Lung (tissue), 17 donors: ENCODE measurements at places on chromosomes 13 and 19. TPM values are rescaled to one million over a fixed set of nuclear protein-coding genes. Genes with fewer than 3 reads are reported as not detected.
A peak's percentile ranks its signal among the peaks of the same experiment; 100 is the strongest.

Gene PPFIA3
- total RNA-seq, result 3.0 TPM

Gene HSPB6
- total RNA-seq, result 44.8 TPM

Gene KDM4B
- 49.5 TPM for total RNA-seq

Gene EBI3
- total RNA-seq, result 5.9 TPM

Gene TMPRSS9
- total RNA-seq, result 0.09 TPM

Gene AMER2
- 2.0 TPM for total RNA-seq

Gene THAP8
- 4.1 TPM for total RNA-seq

Gene BEST2
- not detected for total RNA-seq

Gene CEACAM18
- not detected for total RNA-seq

Gene PSG11
- not detected for total RNA-seq

GRCh38 chr19:58498316-58499020, 13.3 kb downstream of the SLC27A5 start:
- H3K36me3 ChIP-seq, result no peaks in the 10 kb centered on the region
- H3K4me1 ChIP-seq, result no peaks in the 10 kb centered on the region
- H3K27me3 ChIP-seq, result no peaks in the 10 kb centered on the region
- H3K27ac ChIP-seq, result peak overlapping the region; percentile 10
- peak overlapping the region; percentile 45 for H3K4me3 ChIP-seq
- no peak for DNase-seq

GRCh38 chr19:54507824-54508223, 5.2 kb downstream of the LAIR2 start:
- no peaks in the 10 kb centered on the region for H3K36me3 ChIP-seq
- no peaks in the 10 kb centered on the region for H3K4me1 ChIP-seq
- peaks cover 3% of the 10 kb centered on the region for H3K27me3 ChIP-seq
- no peak overlapping the region for H3K4me3 ChIP-seq
- DNase-seq, result no peak

DNA sequence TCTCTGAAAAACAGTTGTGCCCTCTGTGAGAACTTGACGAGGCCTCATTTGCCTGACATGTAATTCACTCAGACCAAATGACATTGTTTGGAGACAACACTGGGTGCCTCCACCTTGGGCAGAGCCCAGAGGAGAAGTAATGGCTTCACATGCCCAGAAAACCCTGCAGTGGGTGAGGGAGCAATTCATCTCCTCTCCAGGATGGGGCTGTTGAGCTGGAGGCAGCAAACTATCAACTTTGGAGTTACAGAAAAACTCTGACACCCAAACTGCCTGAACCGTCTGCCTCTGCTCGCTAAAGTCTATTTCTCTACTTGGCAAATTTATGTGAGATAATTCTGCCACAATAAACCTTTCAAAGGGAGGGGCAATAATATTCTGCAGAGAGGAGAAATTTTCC, 146.9 kb downstream of the DCLK1 start:
- H3K4me3 ChIP-seq, result no peak overlapping the region
- H3K4me1 ChIP-seq, result peaks cover 2% of the 10 kb centered on the region
- H3K27ac ChIP-seq, result no peak overlapping the region
- no peaks in the 10 kb centered on the region for H3K27me3 ChIP-seq

DNA sequence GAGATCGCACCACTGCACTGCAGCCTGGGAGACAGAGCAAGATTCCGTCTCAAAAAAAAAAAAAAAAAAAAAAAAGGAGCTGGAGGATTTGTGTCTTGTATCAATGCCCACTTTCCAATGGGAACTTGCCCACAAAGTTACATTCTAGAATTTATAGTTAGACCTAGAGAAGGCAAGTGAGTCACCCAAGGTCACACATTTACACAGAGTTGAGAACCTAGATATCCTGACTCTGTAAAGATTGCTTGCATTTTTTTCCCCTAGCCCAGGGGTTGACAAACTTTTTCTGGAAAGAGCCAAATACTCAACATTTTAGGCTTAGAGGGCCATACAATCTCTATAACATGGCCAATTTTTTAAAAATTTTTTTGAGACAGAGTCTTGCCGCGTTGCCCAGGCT, 7.7 kb upstream of the BRD4 start:
- no peak overlapping the region for H3K4me3 ChIP-seq
- no peak for DNase-seq
- H3K36me3 ChIP-seq, result no peaks in the 10 kb centered on the region
- H3K27ac ChIP-seq, result no peak overlapping the region
- H3K4me1 ChIP-seq, result no peaks in the 10 kb centered on the region
- no peaks in the 10 kb centered on the region for H3K27me3 ChIP-seq

GRCh38 chr13:23140492-23140891, 40.3 kb upstream of the SGCG start:
- no peaks in the 10 kb centered on the region for H3K27me3 ChIP-seq
- H3K4me1 ChIP-seq, result no peaks in the 10 kb centered on the region
- no peak overlapping the region for H3K27ac ChIP-seq

DNA sequence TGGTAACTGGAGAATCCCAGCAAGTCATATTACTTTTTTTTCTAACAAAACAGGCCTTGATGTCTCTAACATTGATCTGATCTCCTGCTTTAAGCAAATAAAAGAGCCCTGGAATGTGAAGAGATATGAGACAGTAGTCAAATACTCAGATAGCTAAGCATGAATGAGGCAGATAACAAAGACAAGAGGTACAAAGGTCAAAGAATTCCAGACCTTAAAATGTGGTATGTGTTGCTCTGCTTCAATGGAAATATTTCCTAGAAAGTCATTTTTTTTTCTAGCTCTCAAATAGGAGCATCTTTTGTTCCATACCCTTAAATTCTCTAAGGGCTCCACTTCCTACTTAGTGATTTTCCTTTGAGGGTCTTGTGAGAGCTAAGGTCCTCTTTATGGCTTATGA, 54.6 kb downstream of the ZNF254 start:
- H3K4me1 ChIP-seq, result no peaks in the 10 kb centered on the region
- H3K27ac ChIP-seq, result no peak overlapping the region
- H3K27me3 ChIP-seq, result no peaks in the 10 kb centered on the region
- no peaks in the 10 kb centered on the region for H3K36me3 ChIP-seq
- no peak overlapping the region for H3K4me3 ChIP-seq
- no peak for DNase-seq

DNA sequence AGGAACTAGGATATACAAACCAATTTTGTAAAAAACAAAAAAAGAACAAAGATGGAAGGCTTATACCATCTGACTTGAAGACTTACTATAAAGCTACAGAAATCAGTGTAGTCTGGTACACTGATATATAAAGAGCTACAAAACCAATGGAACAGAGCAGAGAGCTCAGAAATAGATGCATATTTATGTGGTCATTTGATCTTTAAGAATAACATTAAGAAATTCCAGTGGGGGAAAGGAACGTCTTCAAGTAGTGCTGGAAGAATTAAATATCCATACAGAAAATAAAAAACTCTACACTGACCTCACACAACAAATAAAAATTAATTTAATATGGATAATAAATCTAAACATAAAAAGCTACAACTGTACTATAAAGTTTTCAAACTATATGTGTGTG, 317.0 kb downstream of the ENOX1 start:
- no peaks in the 10 kb centered on the region for H3K36me3 ChIP-seq
- H3K27ac ChIP-seq, result no peak overlapping the region
- H3K4me1 ChIP-seq, result peaks cover 8% of the 10 kb centered on the region
- no peak for DNase-seq
- no peak overlapping the region for H3K4me3 ChIP-seq

GRCh38 chr13:107736170-107736569, 479.2 kb downstream of the LIG4 start:
- no peaks in the 10 kb centered on the region for H3K4me1 ChIP-seq
- H3K27me3 ChIP-seq, result no peaks in the 10 kb centered on the region
- H3K27ac ChIP-seq, result no peak overlapping the region
- no peak overlapping the region for H3K4me3 ChIP-seq
- no peaks in the 10 kb centered on the region for H3K36me3 ChIP-seq

DNA sequence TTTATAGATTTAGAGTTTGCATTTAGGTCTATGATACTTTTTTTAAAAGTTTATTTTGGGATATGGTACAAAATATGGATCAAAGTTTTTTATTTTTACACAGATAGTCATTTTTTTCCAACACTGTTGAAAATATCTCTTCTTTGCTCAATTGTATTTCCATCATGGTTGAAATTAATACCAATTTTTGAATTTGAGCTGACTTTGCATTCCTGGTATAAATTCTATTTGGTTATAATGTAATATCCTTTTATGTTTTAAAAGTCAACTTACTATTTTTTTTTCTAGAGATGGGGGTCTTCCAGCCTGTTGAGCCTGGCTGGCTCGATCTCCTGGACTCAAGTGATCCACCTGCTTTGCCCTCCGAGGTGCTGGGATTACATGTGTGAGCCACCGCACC, 620.1 kb downstream of the OLFM4 start:
- H3K4me1 ChIP-seq, result no peaks in the 10 kb centered on the region
- no peaks in the 10 kb centered on the region for H3K36me3 ChIP-seq
- no peak for DNase-seq
- no peak overlapping the region for H3K27ac ChIP-seq

GRCh38 chr19:48239120-48239519, 16.6 kb downstream of the CARD8 start:
- H3K36me3 ChIP-seq, result peaks cover 18% of the 10 kb centered on the region
- no peak for DNase-seq
- H3K27ac ChIP-seq, result no peak overlapping the region
- H3K4me1 ChIP-seq, result no peaks in the 10 kb centered on the region
- no peaks in the 10 kb centered on the region for H3K27me3 ChIP-seq

DNA sequence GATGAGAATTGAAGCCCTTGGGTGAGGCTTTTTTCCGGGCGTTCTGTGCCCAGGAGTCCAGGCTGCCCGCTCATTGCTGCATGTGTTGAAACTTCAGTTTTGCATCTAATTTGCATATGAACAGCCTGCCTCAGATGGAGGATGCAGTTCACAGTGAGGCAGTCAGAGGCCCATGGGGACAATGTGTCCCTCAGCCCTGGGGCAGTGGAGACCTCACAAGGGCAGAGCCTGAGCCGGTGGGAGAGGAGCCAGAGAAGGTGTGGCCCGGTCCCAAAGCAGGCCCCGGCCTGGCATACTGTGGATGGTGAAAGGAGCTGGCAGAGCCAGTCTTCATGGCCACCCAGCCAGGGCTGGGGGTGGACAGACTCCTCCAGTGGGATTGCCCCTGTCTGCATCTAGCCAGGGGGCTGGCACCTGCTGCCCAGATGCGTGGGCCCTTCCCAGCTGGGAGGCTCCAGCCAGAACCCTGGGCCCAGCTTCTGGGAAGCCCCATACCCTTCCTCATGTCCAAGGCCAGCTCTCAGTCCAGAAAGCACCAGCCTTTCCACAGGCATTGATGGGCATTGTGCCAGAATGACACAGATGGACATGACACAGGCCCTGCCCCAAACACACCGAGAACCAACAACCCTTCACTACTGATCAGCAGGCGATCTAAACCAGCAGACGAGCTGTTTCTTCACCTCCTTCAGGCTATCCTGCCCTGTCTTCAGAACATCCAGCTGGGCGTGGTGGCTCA, 32.9 kb upstream of the KCTD15 start:
- no peaks in the 10 kb centered on the region for H3K27me3 ChIP-seq
- no peak overlapping the region for H3K27ac ChIP-seq
- no peaks in the 10 kb centered on the region for H3K4me1 ChIP-seq
- no peak overlapping the region for H3K4me3 ChIP-seq

DNA sequence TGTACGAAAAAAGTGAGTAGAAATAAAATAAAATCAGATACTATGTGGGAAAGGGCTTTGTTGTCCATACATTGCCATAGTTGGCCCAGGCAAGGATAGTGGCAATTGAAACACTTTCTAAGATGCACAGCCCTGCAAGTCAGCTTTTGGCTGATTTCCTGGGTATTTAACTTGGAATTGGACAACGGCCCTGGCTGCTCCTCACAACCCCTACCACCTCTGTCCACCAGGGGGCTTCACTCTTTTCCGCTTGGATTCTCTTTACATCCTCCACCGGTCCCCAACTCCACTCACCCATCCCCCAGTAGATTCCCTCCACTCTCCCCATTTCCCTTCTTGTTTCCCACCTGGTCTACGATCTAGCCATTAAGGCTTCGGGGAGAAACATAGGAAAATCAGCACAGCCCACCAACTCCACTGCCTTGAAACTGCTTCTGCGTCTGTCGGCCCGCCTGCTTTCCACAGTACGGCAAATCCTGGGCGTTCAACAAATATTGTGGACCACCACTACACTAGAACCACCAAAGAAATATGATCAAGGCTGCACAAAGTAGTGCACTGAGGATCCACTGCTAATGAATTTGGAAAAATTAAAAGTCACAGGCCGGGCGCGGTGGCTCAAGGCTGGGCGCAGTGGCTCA, 48.6 kb upstream of the GTF3A start:
- no peaks in the 10 kb centered on the region for H3K27me3 ChIP-seq
- no peaks in the 10 kb centered on the region for H3K4me1 ChIP-seq
- peak; percentile 82 for DNase-seq

DNA sequence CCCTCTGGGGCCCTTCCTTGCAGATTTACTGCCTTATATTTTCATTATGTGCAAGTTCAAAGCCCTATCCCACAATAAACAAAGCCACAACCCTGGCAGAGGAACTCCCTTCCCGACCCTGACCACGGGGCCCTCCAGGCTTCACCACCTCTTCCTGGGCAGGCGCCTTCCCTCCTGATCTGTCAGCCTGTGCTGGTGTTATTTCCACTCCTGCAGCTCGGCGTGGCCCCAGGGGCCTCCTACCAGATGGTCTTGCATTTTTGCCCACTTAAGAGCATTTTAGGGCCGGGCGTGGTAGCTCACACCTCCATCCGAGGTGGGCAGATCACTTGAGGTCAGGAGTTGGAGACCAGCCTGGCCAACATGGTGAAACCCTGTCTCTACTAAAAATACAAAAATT, 22.8 kb downstream of the SLC15A1 start:
- no peak for DNase-seq
- H3K27ac ChIP-seq, result no peak overlapping the region
- H3K4me3 ChIP-seq, result no peak overlapping the region
- H3K4me1 ChIP-seq, result no peaks in the 10 kb centered on the region
- H3K27me3 ChIP-seq, result no peaks in the 10 kb centered on the region

GRCh38 chr19:13762635-13763235, 1.6 kb upstream of the MRI1 start:
- no peak overlapping the region for H3K4me3 ChIP-seq
- H3K27me3 ChIP-seq, result no peaks in the 10 kb centered on the region
- no peak for DNase-seq
- H3K27ac ChIP-seq, result no peak overlapping the region

GRCh38 chr13:76222511-76222910, 586.4 kb downstream of the LMO7 start:
- H3K4me3 ChIP-seq, result no peak overlapping the region
- DNase-seq, result no peak
- no peaks in the 10 kb centered on the region for H3K4me1 ChIP-seq
- H3K36me3 ChIP-seq, result no peaks in the 10 kb centered on the region
- H3K27ac ChIP-seq, result no peak overlapping the region

GRCh38 chr13:41780715-41781706, 179.9 kb downstream of the VWA8 start:
- peak; percentile 18 for DNase-seq
- H3K4me3 ChIP-seq, result no peak overlapping the region
- no peaks in the 10 kb centered on the region for H3K4me1 ChIP-seq
- peaks cover 2% of the 10 kb centered on the region for H3K36me3 ChIP-seq
- peak overlapping the region; percentile 50 for H3K27ac ChIP-seq
- no peaks in the 10 kb centered on the region for H3K27me3 ChIP-seq

- no peak for DNase-seq
- H3K36me3 ChIP-seq, result peaks cover 2% of the 10 kb centered on the region
- no peaks in the 10 kb centered on the region for H3K27me3 ChIP-seq
- peaks cover 11% of the 10 kb centered on the region for H3K4me1 ChIP-seq
- no peak overlapping the region for H3K27ac ChIP-seq
- no peak overlapping the region for H3K4me3 ChIP-seq
Measured at GRCh38 chr19:10768369-10768768, 50.5 kb downstream of the DNM2 start.

- H3K36me3 ChIP-seq, result no peaks in the 10 kb centered on the region
- H3K4me3 ChIP-seq, result no peak overlapping the region
- DNase-seq, result no peak
- H3K27ac ChIP-seq, result peak overlapping the region; percentile 66
- peaks cover 13% of the 10 kb centered on the region for H3K4me1 ChIP-seq
- H3K27me3 ChIP-seq, result no peaks in the 10 kb centered on the region
Measured at GRCh38 chr13:114027826-114028225, 54.0 kb upstream of the C13orf46 start.
